ENCODE measurements at places on chromosomes 11 and 22. TPM values are rescaled to one million over a fixed set of nuclear protein-coding genes. Genes with fewer than 3 reads are reported as not detected.

DNA sequence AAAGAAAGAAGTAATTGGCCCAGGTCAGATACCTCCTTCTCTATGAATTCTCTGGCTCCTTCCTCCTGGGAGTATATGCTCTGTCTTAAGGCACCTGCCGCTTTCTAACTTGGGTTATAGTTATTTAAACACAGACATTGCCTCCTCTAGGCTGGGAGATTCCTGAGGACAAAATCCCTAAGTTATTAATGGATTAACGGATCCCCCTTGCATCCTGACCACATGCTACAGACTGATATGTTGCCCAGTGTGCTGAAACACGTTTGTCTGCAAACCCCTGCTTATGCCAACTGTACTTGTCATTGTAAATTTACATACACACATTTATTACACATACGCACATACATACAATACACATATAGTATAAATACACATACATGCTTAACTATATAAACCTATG, 35.3 kb downstream of the PACSIN2 start:
- no peak for DNase-seq
- H3K4me3 ChIP-seq = no peak overlapping the region
- H3K36me3 ChIP-seq = no peaks in the 10 kb centered on the region
- peaks cover 27% of the 10 kb centered on the region for H3K4me1 ChIP-seq
- H3K27ac ChIP-seq = no peak overlapping the region
- H3K27me3 ChIP-seq = no peaks in the 10 kb centered on the region

GRCh38 chr11:69127081-69127850, 28.5 kb upstream of the SMIM38 start:
- H3K36me3 ChIP-seq = no peaks in the 10 kb centered on the region
- H3K27me3 ChIP-seq = no peaks in the 10 kb centered on the region
- H3K27ac ChIP-seq = no peak overlapping the region
- H3K4me1 ChIP-seq = peaks cover 45% of the 10 kb centered on the region

LRRC10B gene
- not detected for total RNA-seq

F2 gene
- not detected for total RNA-seq
